Right forelimb (tissue), 1 donor: ENCODE measurements at places on chromosomes 2 and 18.

- no peak for DNase-seq
Observed at GRCh38 chr18:10101729-10102128, 187.9 kb downstream of the VAPA start.

DNA sequence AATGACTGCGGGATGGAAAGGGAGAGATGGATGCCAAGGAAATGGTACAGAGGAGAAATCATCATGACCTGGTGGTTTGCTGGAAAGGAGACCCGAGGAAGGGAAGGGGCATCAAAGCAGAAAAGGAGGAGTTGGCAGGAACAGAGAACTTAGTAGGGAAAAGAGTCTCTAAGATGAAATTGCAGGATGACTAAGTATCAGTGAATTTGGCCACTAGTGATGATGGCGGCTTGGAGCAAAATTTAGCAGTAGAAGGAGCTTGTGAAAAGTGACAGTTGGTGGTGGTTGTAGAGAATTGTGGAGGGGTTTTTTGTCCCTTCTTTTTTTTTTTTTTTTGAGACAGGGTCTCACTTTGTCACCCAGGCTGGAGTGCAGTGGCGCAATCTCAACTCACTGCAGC is 10.1 kb downstream of the METAP1D start:
- no peak for DNase-seq

DNA sequence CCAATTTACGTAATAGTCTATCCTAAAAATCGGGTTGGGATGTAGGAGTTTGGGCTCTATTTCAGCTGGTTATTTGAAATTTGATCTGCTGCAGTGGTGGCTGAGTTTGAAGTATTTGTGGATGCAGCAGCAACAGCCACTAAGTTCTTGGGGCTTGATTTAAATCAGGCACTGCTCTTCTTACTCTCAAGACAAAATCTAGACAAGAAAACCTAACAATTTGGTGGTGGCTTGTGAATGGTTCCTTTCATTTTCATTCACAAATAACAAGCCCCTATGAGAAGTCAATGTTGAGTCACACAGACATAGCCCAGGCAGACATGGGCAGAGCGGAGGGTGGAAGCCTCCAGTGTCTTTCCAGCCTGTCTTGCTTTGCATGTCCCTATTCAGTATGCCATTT is 199.3 kb downstream of the LTBP1 start:
- DNase-seq, result no peak

DNA sequence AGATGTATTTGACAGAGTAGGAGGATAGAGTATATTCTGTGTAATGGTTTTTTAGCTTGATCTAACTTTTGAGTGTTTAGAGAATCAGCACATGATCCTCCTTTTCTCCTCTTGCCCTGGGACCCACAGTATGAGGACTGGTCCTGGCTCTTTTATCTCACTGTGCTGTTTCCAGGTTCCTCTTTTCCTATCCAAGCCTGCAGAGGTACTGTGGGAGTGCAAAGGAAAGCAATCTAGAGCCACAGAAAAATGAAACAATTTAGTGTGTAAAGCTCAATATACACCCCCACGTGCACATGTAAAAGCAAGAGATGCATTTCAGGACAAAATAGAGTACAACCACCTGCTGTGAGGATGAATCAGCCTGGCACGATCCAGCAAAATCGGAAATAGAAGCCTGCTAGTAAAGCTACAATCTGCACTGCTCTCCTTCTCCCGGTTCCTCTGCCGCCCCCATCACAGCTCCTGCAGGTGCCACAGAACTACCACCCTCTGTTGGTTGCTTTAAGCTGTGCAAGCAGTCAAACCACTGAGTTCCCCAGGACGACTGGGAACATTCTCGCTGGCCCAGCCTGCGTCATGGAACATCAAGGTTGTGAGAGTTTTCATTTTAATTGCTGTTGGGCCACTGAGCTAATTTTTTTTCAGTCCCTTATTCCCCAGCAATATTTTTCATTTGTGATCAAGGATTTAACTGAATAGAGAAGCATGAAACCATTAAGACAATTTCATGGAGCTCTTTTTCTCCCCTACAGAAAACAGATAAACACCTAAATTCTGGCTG is 47.8 kb upstream of the MAPRE3 start:
- no peak for DNase-seq

GRCh38 chr18:78837754-78838153 is 141.9 kb upstream of the SALL3 start:
- DNase-seq, result no peak

DNA sequence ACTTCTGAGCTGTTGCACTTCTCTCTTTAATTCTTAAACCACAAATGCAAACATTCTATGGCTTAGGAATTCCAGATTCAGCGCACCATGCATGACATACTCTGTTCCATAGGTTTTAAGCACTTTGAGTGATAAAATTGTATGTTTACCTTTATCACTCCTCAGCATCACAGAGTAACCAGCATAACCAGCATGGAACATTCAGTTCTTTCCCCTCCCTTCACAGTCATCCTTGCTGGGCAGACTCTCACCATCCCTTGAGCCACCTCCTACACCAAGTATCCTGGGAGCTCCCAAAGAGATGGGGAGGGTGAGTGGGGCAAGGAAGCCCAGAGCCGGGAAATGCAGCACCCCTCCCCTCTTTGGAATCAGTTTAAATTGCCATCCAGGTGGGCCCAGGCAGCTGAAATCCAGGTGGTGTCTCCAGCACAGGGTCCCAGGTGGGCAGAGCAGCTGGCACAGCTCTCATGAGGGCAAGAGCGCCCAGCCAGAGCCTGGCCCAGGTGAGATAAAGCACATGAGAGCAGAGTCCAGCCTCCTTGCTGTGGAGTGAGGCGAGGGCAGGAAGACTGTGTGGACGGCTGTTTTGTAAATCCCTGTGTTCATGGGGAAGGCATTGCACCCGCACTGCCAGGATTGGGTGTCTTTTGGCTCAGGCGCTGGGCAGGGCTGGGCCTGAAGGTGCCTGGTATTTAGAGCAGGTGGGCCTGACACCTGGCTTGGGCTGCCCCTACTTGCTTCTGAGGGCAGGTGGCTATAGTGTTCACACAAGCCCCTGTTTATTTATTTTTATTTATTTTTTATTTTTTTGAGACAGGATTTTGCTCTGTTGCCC is 36.8 kb downstream of the LAMA3 start:
- DNase-seq, result no peak

GRCh38 chr2:71689393-71689792 is 236.0 kb downstream of the DYSF start:
- no peak for DNase-seq

GRCh38 chr2:42902939-42903709 is 110.7 kb upstream of the HAAO start:
- DNase-seq, result no peak

DNA sequence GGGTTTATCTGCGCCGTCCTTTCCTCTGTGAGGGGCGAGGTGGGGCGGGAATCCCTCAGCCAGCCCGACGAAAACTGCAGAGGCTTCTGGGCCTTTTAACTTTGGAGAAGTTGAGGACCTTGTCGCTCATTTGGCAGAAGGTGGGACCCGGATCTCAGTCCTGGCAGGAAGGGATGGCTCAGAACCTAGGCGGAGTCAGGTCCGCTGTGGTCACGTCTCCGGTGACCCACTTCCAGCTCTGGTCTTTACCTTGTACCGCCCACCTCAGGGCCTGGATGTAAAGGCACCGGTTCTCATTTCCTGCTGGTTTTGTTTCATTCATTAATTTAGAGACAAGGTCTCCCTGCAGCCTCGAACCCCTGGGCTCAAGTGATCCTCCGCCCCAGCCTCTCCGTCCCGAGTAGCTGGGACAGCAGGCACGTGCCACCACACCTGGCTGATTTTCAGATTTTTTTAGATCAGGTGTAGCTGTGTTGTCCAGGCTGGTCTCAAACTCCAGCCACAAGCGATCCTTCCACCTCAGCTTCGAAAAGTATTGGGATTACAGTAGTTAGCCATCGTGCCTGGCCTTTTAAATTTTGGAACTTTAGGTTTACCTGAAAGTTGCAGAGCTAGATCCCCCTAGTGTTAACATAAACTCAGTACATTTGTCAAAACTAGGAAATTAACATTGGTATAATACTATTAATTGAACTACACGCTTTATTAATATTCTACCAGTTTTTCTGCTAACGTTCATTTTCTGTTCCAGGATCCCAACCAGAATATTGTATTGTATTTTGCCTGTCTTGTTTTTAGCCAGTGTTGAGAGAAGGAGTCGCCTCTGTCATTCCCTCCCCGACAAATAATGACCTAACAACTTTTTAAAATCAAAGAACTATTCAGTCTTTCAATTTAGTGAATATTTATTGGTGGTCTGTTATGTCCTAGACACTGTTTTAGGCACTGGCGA is 852 bp downstream of the POLI start:
- no peak for DNase-seq

DNA sequence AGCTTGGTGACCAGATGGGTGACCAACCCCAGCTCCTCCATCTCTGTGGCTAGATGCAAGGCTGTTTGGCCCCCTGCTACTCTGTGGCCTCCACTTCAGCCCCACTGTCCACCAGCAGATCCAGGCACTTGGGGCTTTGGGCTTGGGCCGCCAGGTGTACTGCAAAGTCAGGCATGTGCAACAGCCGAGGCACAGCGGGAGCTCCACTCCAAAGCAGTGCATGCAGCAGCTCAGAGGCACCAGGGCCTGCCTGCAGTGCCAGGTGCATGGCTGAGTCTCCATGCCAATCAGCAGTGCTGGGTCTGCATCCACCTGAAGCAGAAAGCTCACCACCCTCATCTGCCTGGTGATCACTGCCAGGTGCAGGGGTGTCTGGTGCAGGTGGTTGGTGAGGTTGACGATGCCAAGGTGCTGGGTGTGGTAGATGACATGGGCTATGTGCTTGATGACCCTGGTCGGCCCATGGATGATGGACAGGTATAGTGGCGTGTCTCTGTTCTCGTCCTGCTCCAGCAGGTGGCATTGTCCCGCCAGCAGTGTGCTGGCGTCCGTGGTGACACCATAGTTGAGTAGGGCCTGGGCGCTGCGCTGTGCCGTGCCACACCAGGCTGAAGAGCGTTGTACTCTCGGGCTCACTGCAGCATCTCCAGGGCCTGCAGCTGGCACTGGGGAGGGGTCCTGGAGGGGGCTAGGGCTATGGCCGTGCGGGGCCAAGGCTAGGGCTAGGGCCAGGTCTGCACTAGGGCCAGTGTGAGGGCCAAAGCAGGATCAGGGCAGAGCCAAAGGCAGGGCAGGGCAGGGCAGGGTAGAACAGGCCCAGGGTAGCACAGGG is 1.0 kb upstream of the ANKRD62 start:
- no peak for DNase-seq

DNA sequence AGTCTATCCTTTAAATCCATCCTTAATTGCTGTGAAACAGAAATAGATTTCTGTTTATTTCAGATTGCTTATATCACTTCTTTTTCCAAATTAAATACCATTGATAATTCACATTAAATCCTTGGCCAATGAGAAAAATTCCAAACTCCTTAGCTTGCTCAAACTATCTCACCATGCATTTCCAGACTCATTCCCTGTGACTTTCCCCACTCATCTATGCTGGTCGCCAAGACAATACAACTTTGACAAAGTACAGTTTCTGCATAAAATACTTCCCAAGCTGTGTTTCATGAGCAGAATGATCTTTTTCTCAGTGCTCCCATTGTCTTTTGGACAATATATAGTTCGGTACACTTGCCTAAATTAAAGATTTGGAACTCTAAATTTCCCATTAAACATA is 575.6 kb downstream of the CPS1 start:
- DNase-seq, result no peak

DNA sequence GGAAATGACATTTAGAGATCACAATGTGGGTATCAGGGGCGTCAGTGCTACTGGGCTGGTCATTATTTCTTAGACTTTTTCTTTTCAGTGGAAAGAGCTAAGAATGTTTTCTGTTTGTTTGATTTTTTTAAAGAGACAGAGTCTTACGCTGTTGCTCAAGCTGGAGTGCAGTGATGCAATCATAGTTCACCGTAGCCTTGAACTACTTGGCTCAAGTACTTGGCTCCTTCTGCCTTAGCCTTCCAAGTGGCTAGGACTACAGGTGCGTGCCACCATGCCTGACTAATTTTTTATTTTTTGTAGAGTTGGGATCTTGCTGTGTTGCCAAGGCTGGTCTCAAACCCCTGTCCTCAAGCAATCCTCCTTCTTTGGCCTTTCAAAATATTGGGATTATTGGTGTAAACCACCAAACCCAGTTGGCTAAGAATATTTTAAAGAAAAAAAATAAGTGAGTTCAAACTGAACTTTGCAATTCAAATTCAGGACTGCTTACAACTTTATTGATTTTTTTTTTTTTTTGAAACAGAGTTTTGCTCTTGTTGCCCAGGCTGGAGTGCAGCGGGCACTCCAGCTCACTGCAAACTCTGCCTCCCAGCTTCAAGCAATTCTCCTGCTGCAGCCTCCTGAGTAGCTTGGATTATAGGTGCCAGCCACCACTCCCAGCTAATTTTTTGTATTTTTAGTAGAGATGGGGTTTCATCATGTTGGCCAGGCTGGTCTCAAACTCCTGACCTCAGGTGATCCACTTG is 154.2 kb downstream of the MIB1 start:
- DNase-seq, result no peak

GRCh38 chr2:119939915-119940314 is 73.0 kb upstream of the EPB41L5 start:
- no peak for DNase-seq

- DNase-seq, result no peak
Observed at GRCh38 chr2:150853263-150853662, 365.8 kb upstream of the RND3 start.

DNA sequence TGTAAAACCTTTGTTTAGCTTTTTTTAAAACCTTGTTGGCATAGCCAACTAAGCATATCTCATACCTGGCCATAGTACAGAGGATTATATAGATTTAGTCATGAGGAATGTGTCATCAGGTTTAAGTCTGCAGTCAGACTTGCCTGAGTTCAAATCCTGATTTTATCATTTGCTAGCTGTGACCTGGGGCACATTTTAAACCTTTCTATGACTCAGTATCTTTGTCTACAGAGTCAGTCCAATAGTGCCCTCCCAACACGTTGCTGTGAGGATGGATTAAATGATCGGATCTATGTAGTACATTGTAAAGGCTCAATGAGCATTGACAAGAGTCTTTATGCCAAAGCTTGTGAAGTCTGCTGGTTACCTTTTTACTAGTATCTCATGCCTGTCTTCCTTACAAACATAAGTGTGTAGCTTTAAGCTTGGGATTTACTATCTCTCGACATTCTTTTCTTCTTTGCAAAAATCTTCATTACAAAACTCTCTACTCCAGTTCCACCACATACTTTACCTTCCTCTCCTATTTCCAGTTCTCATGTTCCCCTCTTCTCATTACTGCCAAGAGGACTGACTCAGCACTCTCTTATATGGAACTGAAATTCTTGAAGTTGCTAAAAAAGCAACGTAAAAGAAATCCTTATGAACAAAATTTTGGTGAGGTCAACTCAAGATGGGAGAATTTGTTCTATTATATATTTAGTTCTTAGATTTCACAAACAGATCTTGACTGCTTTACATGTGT is 68.1 kb upstream of the RBMS1 start:
- no peak for DNase-seq

- DNase-seq, result no peak
Observed at GRCh38 chr2:213265679-213266078, 18.6 kb upstream of the SPAG16 start.

DNA sequence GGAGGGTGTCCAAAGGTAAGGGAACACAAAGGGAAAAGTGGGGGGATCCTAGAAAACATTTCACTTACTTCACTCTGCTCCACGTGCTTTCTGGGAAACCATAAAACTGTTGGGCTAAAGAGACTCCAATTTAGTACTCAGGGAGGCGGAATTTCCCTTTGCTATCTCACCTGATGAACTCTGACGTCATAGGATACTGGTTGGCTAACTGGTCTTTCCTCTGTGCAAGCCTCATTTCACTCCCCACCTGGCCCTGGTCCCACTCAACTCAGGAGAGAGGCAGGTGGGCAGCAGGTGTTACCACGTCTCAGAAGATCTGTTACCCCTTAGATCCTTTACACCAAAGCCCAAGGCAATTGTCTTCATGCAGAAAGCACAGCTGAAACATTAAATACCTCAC is 51.8 kb upstream of the PMAIP1 start:
- no peak for DNase-seq
